Activated T-helper 1 cell treated with Interleukin-2 at 50 U/mL for 16 hours (primary cell): ENCODE measurements at places on chromosomes 12 and 14.

DNA sequence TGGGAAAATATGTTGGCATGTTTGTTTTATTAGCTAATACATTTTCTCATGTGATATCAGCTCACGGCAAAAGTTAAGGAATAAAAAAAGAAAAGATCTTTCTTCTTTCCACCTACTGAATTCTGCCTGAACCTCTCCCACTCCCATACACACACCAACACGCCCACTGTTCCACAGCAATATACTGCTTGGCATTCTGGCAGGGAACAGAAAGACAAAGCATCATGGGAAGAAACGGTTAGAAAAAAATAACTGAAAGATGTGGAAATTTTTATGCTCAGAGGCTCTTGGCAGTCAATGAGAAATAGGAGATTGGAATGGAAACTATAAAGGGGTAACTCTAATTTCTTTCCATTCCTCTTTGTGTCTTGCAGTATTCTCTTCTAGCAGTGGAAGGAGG lies 268.5 kb downstream of the FOXG1 start:
- no peak for DNase-seq

- DNase-seq: no peak
These were observed 12.8 kb upstream of the MLEC start for GRCh38 chr12:120674097-120674636.

- DNase-seq: no peak
These were observed 273.9 kb upstream of the RTL1 start for GRCh38 chr14:101177301-101177971.

DNA sequence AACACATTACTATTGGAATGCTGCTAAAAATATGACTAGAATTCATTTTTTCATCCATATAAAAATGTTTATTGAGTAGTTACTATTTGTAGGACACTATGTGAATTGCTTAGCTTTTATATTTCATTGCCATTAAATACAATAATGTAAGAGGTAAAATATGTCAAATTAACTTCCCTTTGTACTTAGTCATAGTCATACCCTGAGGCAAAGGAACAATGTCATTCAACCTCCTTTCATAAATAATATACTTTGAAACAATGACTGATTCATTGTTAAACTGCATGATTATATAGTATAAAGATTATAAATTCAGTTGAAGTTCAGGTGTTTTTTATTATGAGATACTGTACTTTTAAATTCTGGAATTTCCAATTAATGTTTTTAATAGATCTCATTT lies 105.2 kb downstream of the GARIN6 start:
- no peak for DNase-seq

GRCh38 chr12:115657081-115658013 lies 620.1 kb downstream of the MED13L start:
- no peak for DNase-seq

DNA sequence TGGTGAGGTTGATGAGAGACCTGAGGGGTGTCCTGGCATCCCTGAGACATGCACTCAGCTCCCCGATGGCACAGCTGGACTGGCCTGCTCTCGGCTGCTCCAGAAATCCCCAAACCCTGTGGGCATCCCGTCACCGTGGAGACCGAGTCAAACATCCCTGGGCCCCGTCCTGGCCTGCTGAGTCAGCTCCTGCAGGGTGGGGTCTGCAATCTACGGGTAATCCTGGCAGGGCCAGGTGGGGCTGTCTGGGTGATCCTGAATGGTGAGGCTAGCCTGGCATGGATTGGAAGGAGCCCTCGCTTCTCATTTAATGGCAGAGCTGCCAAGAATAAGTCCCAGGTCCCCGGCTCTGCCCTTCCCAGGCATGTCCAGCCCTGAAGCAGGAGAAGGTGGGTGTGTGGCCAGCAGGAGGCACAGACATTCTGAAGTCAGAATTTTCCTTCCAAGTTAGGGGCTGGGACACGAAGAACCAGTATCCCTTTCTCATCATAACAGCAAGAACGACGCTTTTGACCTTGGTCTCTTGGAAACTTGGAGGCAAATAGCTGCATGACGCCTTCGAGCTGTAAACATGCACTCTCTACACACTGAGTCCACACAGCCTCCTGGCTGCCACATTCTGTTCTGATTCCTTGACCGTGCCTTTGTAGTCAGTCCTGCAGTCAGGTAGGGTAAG lies 17.7 kb upstream of the SERPINA4 start:
- no peak for DNase-seq

- DNase-seq: no peak
These were observed 8.9 kb downstream of the FOXA1 start for GRCh38 chr14:37585971-37586796.

DNA sequence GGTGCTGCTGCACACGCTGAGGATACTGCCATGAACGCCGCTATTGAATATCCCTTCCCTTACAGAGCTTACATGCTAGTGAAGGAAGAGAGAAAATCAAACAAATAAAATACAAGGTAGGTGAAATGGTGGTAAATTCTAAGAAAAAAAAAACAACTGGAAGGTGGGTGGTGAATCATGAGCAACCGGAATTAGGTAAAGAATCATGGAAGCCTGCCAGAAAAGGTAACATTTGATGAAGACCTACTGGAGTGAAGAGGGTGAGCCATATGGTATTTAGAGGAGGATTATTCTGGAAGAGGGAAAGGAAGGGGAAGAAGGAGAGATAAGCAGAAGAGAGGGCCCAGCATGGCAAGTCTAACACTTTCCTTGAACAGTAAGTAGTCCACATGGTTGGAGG lies 76.1 kb downstream of the LRIG3 start:
- DNase-seq: no peak

GRCh38 chr12:51009056-51009440 lies 17.1 kb downstream of the SLC11A2 start:
- DNase-seq: peak; percentile 15
